ENCODE measurements at places on chromosomes 6 and 20.

DNA sequence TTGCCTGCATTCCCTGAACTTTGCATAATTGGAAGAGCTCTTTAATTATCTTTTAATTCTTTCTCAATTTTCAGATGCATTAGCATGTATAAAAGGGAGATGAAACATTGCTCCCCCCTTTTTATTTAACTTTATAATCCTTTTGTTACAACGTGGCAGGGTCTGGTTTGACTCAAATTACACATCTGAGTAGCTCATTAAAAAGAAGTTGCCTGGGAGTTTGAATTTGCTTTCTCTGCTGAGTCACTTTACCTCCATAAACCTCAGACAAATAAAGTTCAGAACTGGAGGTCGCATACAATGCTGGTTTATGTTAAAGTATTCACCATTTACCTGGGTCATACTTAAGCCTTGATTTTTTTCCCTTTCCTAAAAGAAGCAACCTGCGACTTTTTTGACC is 495.2 kb downstream of the PREX1 start:
- peak; percentile 39 for DNase-seq

GRCh38 chr6:94052749-94053148 is 633.4 kb upstream of the EPHA7 start:
- peak; percentile 56 for DNase-seq

GRCh38 chr20:38591474-38592410 is 9.9 kb upstream of the ARHGAP40 start:
- DNase-seq, result no peak

- peak; percentile 26 for DNase-seq
These were observed 147.1 kb upstream of the SMLR1 start for GRCh38 chr6:130680116-130680515.

DNA sequence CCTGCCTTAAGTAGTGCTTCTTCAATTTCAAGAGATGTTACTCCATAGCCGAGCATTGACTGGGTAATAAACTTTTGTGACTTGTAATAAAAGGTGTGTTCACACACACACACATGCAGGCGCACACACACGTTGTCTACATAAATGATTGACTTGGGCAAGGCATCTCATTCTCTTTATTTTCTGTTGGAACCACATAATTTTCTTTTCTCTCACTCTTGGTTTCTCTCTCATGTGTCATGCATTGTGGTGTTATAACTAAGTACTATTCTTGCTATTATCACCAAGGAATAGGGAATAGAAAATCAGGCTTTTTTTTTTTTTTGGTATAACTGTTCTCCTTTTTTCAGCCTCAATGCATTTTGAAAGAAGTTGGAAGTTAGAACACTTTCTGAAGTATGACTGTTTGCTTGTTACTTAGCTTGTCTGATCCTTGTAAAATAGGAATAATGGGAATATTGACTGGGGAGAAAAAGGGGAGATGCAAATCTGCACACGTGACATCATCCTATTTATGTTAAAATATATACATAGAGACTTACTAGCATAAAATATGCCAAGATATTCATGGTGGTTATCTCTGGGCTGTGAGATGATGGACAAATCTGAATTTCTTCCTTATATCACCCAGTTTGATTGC is 26.1 kb upstream of the CD83 start:
- DNase-seq, result no peak
